ENCODE measurements at places on chromosomes 4 and X. TPM values are rescaled to one million over a fixed set of nuclear protein-coding genes. Genes with fewer than 3 reads are reported as not detected.

The RBBP7 gene
- 228 TPM for total RNA-seq

The FGB gene
- not detected for total RNA-seq

The PDGFRA gene
- not detected for total RNA-seq

The ASMT gene
- total RNA-seq: not detected

The GABRQ gene
- total RNA-seq: 0.05 TPM

The FAM47E gene
- total RNA-seq: not detected

The UGT2B15 gene
- total RNA-seq: not detected

The PF4V1 gene
- not detected for total RNA-seq

The TSPAN6 gene
- 0.42 TPM for total RNA-seq

The P2RY4 gene
- not detected for total RNA-seq

GRCh38 chr4:84529169-84529751 lies 30.2 kb upstream of the NKX6-1 start:
- H3K4me3 ChIP-seq: no peak overlapping the region
- H3K27me3 ChIP-seq: peaks cover 16% of the 10 kb centered on the region
- no peak overlapping the region for H3K27ac ChIP-seq
- no peak for DNase-seq
- H3K36me3 ChIP-seq: no peaks in the 10 kb centered on the region
- H3K4me1 ChIP-seq: no peaks in the 10 kb centered on the region

DNA sequence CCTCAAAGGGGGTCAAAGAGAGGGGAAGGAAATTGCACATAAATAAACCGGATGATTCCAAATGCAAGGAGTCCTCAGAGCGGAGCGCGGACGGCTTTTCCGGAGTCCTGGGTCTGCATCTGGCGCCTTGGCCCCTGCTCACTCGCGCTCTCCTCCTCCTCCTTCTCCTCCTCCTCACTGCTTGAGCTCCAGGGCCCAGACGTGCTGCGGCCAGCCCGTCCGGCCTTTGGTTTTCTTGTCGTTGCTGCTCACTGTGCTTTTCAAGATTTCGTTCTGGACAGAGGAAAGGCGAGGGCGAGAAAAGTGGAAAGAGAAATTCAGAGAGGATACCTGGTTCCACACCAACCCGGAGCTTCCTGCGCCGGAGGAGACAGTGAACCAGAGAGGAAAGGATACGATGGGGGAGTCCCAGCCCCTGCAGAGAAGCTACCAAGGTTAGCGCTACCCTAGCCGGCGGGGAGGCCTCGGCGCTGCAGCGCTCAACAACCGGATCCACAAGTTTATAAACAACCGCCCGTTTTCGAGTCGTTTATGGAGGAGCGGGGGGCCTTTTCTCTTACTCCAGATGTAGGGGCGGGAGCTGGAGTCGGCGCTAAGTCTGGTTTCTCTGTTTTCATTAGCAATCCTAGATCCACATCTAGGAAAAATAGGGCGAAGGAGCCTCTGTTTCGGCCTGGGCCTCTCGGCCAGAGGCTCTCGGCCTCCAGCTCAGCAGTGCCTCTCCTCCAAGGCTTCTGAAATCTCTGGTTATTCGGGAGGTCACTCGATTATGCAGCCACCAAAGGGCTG lies 2.7 kb downstream of the HAND2 start:
- peaks cover 84% of the 10 kb centered on the region for H3K27me3 ChIP-seq
- peaks cover 28% of the 10 kb centered on the region for H3K4me1 ChIP-seq
- no peak overlapping the region for H3K27ac ChIP-seq
- H3K4me3 ChIP-seq: no peak overlapping the region

GRCh38 chr4:20639346-20639745 lies 60.9 kb upstream of the PACRGL start:
- DNase-seq: no peak
- no peaks in the 10 kb centered on the region for H3K36me3 ChIP-seq
- H3K4me1 ChIP-seq: no peaks in the 10 kb centered on the region
- no peak overlapping the region for H3K27ac ChIP-seq
- peaks cover 9% of the 10 kb centered on the region for H3K27me3 ChIP-seq

- no peak overlapping the region for H3K4me3 ChIP-seq
- no peaks in the 10 kb centered on the region for H3K36me3 ChIP-seq
- no peak for DNase-seq
- no peak overlapping the region for H3K27ac ChIP-seq
- H3K27me3 ChIP-seq: no peaks in the 10 kb centered on the region
These were observed 809.0 kb downstream of the FAT4 start for GRCh38 chr4:126123611-126124325.

- H3K27ac ChIP-seq: no peak overlapping the region
- no peaks in the 10 kb centered on the region for H3K36me3 ChIP-seq
- no peak for DNase-seq
- no peak overlapping the region for H3K4me3 ChIP-seq
- H3K4me1 ChIP-seq: no peaks in the 10 kb centered on the region
These were observed 44.1 kb upstream of the UPRT start for GRCh38 chrX:75229774-75230173.

DNA sequence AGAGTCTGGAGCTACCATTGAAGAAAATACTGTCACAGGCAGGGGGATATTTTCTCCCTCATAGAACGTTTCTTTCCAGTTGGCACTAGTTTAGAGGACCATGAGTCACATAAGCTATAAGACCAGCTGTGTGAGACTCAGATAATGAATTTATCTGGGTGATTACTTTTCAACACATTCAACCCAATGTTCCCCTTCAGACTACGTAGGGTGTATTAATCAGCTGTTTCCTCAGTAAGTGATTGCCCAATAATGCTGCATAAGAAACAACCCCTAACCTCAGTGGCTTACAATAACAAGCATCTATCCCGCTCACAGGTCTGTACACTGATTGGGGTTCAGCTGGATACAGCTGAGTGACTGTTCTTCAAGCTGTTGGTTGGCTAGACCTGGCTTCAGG lies 38.1 kb downstream of the CBLL2 start:
- H3K27me3 ChIP-seq: peaks cover 3% of the 10 kb centered on the region
- no peaks in the 10 kb centered on the region for H3K36me3 ChIP-seq
- no peaks in the 10 kb centered on the region for H3K4me1 ChIP-seq
- DNase-seq: no peak
- no peak overlapping the region for H3K4me3 ChIP-seq

DNA sequence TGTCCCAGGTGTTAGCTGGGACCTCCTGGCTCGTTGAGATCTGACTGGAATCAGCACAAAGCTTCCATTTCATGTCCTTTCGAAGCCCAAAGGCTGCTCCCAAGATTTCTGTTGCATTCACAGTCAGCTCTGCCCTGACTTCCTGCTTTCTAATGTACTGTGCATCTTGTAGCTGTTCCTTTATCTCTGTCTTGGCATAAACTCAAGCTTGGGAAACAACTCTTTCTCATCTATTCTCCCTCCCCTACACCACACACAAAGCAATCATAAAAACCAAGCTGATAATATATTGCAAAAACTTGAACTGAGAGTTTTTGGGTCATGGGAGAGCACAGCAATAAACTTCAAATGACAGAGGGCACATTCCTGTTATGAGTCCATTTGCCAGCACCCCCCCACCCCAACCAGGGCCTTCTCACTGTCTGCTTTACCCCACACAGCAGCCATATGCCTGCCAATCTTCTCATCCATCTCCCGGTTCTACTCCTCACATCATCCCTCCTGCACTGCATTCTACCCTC lies 76.3 kb downstream of the SYNPO2 start:
- H3K27ac ChIP-seq: no peak overlapping the region
- no peak overlapping the region for H3K4me3 ChIP-seq
- H3K27me3 ChIP-seq: no peaks in the 10 kb centered on the region
- H3K36me3 ChIP-seq: no peaks in the 10 kb centered on the region
- peaks cover 7% of the 10 kb centered on the region for H3K4me1 ChIP-seq

GRCh38 chr4:185702147-185702663 lies 109.8 kb downstream of the SORBS2 start:
- no peak overlapping the region for H3K27ac ChIP-seq
- H3K27me3 ChIP-seq: peaks cover 6% of the 10 kb centered on the region
- no peaks in the 10 kb centered on the region for H3K4me1 ChIP-seq
- no peak overlapping the region for H3K4me3 ChIP-seq
- DNase-seq: no peak

DNA sequence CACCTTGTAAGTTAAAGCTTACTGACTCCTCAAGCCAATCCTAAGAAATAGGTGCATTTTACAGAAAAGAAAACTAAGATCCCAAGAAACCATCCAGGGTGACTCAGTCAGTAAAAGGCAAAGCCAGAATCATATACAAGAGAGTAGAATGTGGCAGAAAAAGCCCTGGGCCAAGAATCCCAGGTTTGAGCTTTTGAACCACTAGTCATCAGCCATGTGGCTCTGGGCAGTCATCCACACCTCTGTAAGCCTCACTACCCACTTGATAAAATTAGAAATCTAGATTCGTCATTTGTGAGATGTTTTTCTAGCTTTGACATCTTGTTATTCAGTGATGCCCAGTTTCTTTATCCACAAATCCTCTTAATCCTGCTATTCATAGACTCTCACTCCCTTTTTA lies 122.2 kb upstream of the PDE5A start:
- no peaks in the 10 kb centered on the region for H3K36me3 ChIP-seq
- no peaks in the 10 kb centered on the region for H3K4me1 ChIP-seq
- no peak overlapping the region for H3K27ac ChIP-seq
- H3K4me3 ChIP-seq: no peak overlapping the region
- H3K27me3 ChIP-seq: peaks cover 12% of the 10 kb centered on the region

- no peaks in the 10 kb centered on the region for H3K27me3 ChIP-seq
- no peaks in the 10 kb centered on the region for H3K36me3 ChIP-seq
- H3K4me3 ChIP-seq: no peak overlapping the region
- no peak overlapping the region for H3K27ac ChIP-seq
- H3K4me1 ChIP-seq: no peaks in the 10 kb centered on the region
- no peak for DNase-seq
These were observed 17.0 kb downstream of the PDGFC start for GRCh38 chr4:156954587-156954986.

DNA sequence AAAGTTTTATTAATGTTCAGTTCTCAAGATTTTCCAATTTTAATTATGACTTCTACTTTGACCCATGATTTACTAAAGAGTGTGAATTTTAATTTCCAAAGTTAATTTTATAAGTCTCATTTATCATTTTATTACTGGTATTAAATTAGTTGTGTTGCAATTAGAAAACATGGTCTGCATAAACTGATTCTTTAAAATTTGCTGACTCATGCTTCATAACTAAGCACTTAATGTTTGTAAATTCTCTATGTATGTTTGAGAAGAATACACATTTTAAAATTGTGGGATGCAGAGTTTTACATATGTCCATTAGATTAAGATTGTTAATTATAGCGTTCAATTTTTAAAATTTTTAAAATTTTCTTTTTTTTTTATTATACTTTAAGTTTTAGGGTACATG lies 20.2 kb upstream of the UCHL1 start:
- no peak overlapping the region for H3K27ac ChIP-seq
- no peaks in the 10 kb centered on the region for H3K27me3 ChIP-seq
- no peak for DNase-seq
- no peak overlapping the region for H3K4me3 ChIP-seq
- H3K4me1 ChIP-seq: no peaks in the 10 kb centered on the region

- H3K4me3 ChIP-seq: no peak overlapping the region
- peak; percentile 72 for DNase-seq
- H3K27me3 ChIP-seq: no peaks in the 10 kb centered on the region
- H3K27ac ChIP-seq: no peak overlapping the region
- H3K36me3 ChIP-seq: peaks cover 8% of the 10 kb centered on the region
These were observed 200.4 kb downstream of the PTTG2 start for GRCh38 chr4:38160487-38161207.

- H3K36me3 ChIP-seq: no peaks in the 10 kb centered on the region
- H3K4me3 ChIP-seq: no peak overlapping the region
- DNase-seq: peak; percentile 78
- peak overlapping the region; percentile 83 for H3K27ac ChIP-seq
- H3K4me1 ChIP-seq: peaks cover 25% of the 10 kb centered on the region
These were observed 179.5 kb upstream of the TBL1X start for GRCh38 chrX:9285342-9285771.

GRCh38 chr4:61068745-61069144 lies 131.4 kb upstream of the ADGRL3 start:
- H3K27ac ChIP-seq: no peak overlapping the region
- no peak overlapping the region for H3K4me3 ChIP-seq
- no peaks in the 10 kb centered on the region for H3K27me3 ChIP-seq
- DNase-seq: no peak
- no peaks in the 10 kb centered on the region for H3K4me1 ChIP-seq

- H3K27ac ChIP-seq: no peak overlapping the region
- H3K4me3 ChIP-seq: no peak overlapping the region
- peaks cover 40% of the 10 kb centered on the region for H3K36me3 ChIP-seq
- no peaks in the 10 kb centered on the region for H3K4me1 ChIP-seq
- H3K27me3 ChIP-seq: no peaks in the 10 kb centered on the region
- DNase-seq: no peak
These were observed 120.4 kb downstream of the CHIC1 start for GRCh38 chrX:73683236-73683859.

- H3K4me3 ChIP-seq: no peak overlapping the region
- peaks cover 33% of the 10 kb centered on the region for H3K27me3 ChIP-seq
- H3K4me1 ChIP-seq: no peaks in the 10 kb centered on the region
These were observed 6.2 kb downstream of the AADAT start for GRCh38 chr4:170083541-170083940.

- no peak overlapping the region for H3K4me3 ChIP-seq
- no peak overlapping the region for H3K27ac ChIP-seq
- no peaks in the 10 kb centered on the region for H3K4me1 ChIP-seq
- H3K36me3 ChIP-seq: peaks cover 25% of the 10 kb centered on the region
- no peak for DNase-seq
- H3K27me3 ChIP-seq: no peaks in the 10 kb centered on the region
These were observed 91.1 kb downstream of the SEL1L3 start for GRCh38 chr4:25771672-25772071.

DNA sequence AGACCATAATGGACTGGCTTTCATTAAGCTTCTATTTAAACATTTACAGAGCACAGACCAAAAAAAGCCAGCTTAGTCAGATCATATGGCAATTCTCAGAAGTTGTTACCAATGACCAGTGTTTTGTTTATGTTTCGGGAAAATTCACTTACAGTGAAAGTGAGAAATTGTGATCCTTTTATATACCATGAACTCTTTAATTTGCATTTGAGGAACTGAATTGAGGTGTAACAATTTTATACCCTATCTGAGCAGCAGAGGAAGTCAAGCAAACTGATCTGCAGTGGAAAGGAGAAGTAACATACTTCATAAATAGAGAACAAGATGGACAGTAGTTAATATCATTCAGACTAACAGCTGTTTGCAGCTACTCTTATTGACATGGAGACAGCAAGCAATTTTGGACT lies 97.1 kb downstream of the TMA16 start:
- peaks cover 11% of the 10 kb centered on the region for H3K4me1 ChIP-seq
- no peak overlapping the region for H3K27ac ChIP-seq
- no peak overlapping the region for H3K4me3 ChIP-seq
- H3K36me3 ChIP-seq: no peaks in the 10 kb centered on the region
- DNase-seq: no peak
- no peaks in the 10 kb centered on the region for H3K27me3 ChIP-seq

All from activated naive CD4-positive, alpha-beta T cell treated with anti-CD3 and anti-CD28 coated beads for 36 hours (primary cell).